ENCODE measurements at places on chromosomes 16 and 17.
A peak's percentile ranks its signal among the peaks of the same experiment; 100 is the strongest.

- no peak for DNase-seq
Observed at GRCh38 chr16:49696414-49697101, 159.4 kb downstream of the ZNF423 start.

GRCh38 chr16:8552487-8553221 is 37.7 kb downstream of the TMEM114 start:
- no peak for DNase-seq

GRCh38 chr17:19799796-19800195 is 51.7 kb upstream of the ALDH3A1 start:
- no peak for DNase-seq

DNA sequence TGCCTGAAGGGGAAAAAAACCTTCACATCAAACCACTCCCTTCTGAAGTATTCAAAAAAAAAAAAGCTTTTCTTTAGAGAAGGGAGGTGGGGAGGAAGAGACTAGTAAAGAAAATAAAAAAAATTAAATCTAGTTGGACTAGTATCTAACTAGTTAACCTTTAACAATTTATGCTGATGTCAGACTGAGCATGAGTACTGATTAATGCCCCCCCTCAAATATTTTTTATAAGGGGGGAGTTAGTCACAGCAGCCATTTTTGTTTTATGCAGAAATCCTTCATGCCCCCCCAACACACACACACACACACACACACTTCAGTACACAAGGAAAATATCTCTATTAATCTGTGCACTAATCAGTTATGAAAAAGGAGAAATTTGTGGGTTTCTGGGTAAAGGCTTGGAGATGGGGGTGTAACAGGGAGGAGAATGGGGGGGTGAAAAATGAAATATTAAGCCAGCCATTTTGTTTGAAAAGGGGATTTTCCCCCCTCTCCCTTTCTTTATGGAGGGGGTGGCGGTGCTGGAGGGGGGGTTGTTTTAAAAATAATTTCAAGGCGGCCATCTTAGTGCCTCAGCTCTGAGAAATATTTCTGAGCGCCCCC is 4.7 kb upstream of the CHD3 start:
- DNase-seq: peak; percentile 49

DNA sequence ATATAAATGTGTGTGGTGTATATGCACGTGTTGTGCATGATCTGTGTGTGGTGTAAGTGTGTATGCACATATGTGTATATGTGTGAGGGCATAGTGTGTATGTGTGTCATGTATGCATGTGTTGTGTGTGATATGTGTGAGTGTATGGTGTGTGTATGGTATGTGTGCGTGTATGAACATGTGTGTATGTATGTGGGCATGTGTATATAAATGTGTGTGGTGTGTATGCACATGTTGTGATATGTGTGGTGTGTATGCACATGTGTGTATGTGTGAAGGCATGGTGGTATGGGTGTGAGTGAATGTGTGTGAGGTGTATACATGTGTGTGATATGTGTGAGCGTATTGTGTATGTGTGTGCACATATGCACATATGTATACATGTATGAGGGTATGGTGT is 198.7 kb downstream of the RBFOX3 start:
- no peak for DNase-seq

DNA sequence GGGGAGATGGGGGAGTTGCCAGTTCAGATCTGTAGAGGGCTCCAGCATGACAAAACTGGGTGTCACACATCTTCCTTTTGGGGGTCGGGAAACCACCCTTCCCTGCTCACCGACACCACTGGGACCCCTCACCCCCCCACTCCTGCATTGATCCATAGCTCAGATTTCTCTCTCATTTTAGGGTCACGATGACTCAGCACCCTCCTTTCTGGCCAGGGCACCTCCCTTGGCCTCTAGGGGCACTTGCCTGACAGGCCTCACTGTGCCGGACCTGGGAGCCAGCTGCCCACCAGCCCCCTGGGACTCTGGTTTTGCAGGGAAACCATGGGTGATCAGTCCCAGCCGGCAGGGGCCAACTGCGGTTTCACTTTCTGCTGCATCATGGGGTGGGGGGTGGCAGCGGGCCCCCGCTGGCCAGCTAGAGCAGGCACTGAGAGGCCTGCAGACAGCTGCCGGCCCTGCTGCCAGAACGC is 239.4 kb downstream of the MRTFB start:
- no peak for DNase-seq

GRCh38 chr16:5071341-5071680 is 332 bp upstream of the ALG1 start:
- DNase-seq: no peak

GRCh38 chr16:4511441-4512082 is 27.0 kb downstream of the CDIP1 start:
- peak; percentile 42 for DNase-seq

DNA sequence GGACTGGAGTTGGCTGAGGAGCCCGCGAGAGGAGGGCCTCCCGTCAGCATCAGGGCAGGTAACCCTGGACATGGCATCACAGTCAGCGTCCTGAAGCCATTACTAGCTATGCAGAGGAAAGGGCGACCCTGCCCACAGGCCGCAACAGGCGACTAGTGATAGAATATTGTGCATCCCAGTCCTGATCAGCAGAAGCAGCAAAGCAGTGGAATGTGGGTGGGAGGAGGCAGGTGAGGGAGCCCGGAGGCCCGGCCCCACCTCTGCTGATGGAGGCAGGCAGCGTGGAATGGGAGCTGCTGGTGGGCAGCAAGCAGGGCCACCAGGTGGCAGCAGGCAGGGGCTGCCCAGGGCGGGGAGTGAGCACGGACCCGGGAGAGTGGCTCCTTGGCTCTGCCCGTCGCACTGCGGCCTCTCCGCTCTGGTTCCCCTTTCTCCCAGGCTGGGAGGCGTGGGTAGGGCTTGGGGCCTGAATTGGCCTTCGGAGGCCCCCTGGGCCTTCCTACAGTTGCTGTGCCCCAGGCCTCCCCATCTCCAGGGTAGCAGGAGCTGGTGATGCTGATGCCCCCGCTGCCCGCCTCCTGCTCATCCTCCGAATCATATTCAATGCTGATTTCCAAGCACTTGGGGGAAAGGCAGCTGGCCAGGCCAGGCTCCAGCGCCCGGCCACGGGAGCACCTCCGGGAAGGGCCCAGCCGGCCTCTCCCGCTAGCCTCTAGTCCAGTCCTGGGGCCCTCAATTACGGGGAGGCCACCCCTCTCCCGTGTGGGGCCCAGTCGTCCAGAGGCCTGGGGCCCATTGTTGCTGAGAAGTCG is 20.2 kb downstream of the TSPOAP1 start:
- DNase-seq: no peak

GRCh38 chr17:65901394-65901793 is 290.5 kb downstream of the CEP112 start:
- no peak for DNase-seq

DNA sequence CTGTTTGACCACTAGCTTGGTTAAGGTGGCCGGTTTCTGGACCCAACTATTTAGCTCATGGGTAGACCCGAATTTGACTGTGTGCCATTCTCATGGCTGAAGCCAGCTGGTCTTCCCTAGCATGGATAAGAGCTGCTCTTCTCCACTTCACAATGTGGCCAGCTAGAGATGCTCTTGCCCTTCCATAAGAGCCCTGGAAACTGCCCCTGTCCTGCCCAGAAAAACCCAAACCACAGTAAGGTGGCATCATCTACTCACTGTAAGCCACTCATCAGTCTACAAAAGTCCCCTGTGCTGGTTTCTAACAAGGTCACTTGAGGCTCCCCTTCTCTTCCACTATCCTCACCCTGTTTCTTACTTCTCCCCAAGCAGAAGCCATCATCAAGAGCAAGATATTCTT is 165.1 kb downstream of the HS3ST2 start:
- no peak for DNase-seq

- peak; percentile 60 for DNase-seq
Observed at GRCh38 chr17:69417545-69418483, 3.3 kb downstream of the MAP2K6 start.

Measured in iris pigment epithelial cell (primary cell).